ENCODE measurements at places on chromosomes 13 and 19.

- DNase-seq: no peak
Measured at GRCh38 chr13:41622432-41623429, 165.4 kb downstream of the RGCC start.

- no peak for DNase-seq
Measured at GRCh38 chr13:93964146-93964512, 515.4 kb downstream of the DCT start.

DNA sequence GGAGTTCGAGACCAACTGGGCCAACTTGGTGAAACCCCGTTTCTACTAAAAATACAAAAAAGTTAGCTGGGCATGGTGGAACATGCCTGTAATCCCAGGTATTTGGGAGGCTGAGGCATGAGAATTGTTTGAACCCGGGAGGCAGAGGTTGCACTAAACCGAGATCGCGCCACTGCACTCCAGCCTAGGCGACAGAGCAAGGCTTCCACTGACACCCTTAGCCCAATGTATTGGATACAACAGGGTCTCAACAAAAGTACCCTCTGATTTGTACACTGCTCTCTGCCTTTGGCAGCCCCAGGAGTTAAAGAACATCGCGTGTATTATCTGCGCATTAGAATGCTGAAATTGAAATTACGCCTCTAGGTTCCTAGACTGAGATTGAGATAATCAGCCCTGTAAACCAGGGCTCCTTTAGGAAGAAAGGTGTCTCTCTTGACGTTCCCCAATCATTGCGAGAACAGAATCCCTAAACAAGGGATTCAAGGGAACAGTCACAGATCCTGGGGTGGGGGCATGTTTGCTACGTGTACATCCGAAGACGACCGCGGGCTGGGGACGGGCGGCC lies 21.9 kb downstream of the IPO5 start:
- no peak for DNase-seq

DNA sequence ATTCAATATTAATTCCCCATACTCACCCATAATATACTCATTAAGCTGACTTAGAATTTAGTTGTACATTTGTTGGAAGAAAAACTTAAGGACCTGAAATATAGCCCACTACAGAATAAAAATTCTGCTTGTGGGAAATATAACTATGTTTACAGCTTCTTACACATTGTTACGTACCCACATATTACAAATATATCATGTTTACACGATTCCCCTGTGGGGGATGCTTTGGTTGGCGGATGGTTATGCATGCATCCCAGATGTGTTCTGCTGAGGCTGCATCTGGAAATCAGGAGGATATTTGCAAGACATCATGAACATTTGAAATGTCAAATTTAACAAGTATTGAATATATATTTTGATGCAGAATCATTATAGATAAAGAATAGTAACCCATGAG lies 79.5 kb upstream of the KL start:
- DNase-seq: no peak
